ENCODE measurements at places on chromosomes 7 and 10.

DNA sequence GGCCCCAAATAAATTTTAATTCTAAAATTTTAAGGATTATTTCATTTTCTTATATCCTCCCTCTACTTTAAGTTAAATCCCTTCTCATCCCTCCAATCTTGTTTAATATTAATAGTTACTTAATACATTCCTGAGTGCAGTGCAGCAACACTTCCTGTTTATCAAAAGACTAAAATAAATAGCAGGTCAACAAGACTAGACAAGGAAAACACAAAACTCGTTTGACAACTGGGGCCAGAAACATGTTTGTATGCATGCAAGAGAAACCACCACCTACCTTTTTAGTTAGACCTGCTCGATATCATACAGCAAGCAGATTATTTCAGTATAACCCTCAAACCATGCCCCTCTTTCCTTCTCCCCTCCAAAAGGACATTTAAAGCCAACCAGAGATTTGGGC lies 95.8 kb downstream of the PARD3 start:
- no peak for DNase-seq

DNA sequence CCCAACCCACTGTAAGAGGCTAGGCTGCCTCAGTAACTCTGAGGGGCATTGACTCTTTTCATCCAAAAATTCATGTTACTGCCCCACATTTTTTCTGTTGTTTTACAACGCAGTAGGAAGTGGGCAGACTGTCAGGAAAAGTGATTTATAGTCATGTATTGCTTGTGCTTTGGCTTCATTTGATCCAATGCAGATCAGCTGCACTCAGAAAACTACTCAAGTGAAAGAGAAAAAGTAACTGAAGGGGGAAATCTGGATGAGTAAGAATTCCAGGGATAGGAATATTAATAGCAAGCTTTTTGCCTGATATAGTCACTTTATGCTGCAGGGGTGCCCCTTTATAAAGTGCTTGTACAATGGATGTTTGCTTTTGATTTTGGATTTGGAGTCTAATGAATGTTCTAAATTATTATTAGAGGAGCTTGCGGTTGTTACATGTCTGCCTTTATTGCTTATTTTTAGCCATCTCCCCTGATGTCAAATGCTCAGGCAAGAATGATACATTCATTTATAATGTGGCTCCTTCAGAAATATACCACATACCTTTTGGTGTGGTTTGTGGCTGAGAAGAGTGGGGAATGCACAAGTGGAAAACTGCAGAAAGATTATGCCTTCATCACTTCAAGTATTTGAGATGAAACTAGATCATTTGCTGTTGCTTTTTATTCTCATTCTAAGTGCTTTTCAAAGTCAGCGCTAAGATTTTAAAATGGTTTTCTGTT lies 86.1 kb downstream of the EGFR start:
- no peak for DNase-seq

DNA sequence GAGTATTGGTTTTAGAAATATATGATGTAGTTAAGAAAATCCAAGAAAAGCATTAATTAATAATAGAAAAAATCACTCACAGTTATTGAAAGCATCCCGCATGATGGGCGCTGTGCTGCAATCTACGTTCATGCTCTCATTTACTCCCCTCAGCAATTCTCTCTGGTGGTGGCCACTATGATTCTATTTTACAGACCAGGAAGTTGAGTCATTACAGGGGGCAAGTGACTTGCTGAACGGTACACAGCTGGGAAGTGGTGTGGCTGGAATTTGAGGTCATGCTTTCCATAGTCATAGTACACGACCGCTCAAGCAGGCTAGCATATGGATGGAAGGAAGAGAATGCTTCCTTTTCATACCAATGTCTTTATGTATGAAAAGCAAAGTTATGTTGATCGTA lies 117.4 kb downstream of the TES start:
- no peak for DNase-seq

DNA sequence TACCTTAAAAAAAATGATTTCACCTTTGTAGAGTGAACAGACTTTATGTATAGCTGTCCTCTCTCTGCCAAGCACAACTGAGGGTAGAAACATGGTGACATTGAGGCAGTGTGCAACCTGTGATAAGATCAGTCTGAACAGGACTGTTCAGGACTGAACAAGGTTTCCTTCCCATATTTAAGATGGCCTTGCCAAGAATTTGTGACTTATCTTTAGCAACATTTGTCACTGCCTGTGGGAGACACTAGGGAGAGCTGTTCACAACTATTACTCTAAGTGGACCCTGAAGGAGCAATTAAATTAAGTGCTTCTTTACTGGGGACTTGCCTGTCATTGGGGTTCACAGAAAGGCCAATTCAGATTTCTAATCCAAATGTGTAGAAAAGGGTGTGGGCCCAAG lies 6.7 kb downstream of the OR13A1 start:
- DNase-seq: no peak

GRCh38 chr10:112393341-112393740 lies 19.4 kb downstream of the ACSL5 start:
- no peak for DNase-seq

- DNase-seq: no peak
These were observed 62.3 kb downstream of the OSBPL3 start for GRCh38 chr7:24917510-24918239.

GRCh38 chr10:29873941-29874484 lies 185.4 kb downstream of the JCAD start:
- no peak for DNase-seq

DNA sequence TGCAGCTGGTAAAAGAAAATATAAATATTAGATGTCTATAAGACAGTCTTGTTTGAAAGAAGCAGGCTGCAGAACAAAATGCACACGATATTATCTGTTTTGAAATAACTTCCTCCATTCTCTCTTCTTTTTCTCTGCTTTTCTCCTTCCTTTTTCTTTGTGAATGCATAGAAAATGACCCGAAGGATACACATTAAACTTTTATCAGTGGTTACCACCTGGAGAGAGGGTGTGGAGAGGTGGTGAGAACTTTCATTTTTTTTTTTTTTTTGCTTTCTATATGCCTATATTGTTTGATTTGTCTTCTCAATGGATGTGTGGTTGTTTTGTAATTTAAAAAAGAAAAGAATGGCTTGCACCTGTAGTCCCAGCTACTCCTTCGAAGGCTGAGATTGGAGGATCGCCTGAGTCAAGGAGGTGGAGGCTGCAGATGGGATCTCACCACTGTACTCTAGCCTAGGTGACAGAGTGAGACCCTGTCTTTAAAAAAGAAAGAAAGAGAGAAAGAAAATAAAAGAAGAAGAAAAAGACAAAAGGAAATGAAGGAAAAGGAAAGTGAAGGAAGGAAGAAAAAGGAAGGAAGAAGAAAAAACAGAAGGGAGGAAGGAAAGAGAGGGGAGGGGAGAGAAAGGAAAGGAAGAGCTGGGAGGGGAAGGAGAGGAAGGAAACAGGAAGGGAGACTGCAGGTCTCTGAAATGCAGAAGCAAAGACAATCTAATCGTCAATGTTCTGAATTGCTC lies 64.4 kb downstream of the SAMD9 start:
- no peak for DNase-seq

DNA sequence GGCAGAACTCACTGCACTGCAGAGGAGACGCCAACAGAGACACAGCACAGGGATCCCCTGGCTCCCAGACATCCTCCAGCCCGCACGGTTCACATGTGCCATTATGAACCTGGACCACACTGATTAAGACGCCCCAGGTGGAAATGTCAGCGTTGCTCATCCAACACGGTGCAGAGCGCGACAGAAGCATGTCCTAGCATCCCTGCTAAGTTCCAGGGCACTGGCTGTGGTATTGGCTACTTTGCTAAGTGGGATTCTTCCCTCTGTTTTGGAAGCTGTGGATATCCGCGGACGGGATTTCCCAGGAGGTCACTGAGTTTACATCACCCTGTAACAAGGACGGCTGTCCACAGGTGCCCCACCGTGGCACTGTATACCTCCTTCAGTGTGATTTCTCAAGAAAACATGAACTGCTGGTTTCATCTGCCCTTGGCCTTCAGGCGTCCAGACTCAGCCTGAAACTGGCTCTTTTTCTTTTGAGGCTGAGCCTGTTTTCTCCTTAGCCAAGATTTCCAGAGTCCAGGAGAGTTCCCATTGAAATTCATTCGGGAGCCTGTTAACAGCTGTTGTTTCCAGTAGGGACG lies 324.0 kb downstream of the WDR37 start:
- no peak for DNase-seq

GRCh38 chr7:143495851-143496250 lies 18.2 kb downstream of the TAS2R41 start:
- no peak for DNase-seq

- no peak for DNase-seq
These were observed 13.9 kb downstream of the RHBDD2 start for GRCh38 chr7:75892634-75893272.

- no peak for DNase-seq
These were observed 2.9 kb upstream of the CDK14 start for GRCh38 chr7:90593205-90593604.

DNA sequence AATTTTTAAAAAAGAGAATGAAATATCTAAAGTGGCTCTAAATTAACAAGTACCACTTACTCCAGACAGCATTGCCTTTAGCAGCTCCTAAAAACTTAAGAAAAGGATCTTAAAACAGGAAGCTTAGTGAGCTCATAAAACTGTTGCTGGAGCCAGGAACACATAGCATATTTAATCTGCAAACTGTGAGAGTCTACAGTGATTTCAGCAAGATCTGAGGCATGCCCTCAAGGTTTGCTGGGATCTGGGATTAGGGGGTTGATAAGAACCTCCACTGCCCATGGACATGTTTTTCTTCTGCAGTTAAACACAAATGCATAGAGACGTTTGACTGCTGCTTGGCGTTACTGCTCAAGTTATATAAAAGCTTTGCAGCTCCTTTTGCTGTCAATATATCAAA lies 3.8 kb downstream of the GLI3 start:
- DNase-seq: no peak

DNA sequence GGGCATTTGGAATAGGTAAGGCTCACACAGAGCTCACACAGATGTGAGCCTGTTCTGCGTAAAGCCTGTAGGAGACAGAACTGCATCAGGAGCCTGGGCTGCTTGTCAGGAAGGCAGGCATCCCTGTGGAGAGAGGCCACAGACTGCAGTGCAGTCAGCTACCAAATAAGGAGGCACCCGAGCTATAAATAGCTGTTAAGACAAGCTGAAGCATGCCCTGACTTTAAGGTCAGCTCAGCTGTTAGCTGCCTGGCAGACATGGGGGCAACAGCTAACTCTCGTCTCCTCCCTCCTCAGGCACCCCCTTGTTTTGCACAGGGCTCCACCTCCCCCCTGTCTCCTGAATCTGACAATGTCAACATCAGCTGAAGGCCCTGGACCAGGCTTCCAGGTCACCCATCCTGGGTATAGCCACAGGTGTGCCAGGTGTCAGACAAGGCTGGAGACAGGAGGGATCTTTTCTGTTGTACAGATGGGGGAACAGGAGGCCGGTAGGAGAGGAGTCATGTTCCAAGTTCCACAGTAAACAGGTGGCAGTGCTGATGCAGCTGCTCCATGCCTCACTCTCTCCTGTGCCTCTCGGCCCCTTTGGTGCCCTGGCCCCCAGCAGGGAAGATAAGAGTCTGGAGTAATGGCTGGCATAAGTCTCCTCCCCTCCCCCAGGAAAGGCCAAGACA lies 27.6 kb upstream of the MKRN1 start:
- no peak for DNase-seq

- DNase-seq: no peak
These were observed 36.0 kb upstream of the GLI3 start for GRCh38 chr7:42272793-42273665.

- no peak for DNase-seq
These were observed 66.4 kb upstream of the ATRNL1 start for GRCh38 chr10:115026746-115027140.

DNA sequence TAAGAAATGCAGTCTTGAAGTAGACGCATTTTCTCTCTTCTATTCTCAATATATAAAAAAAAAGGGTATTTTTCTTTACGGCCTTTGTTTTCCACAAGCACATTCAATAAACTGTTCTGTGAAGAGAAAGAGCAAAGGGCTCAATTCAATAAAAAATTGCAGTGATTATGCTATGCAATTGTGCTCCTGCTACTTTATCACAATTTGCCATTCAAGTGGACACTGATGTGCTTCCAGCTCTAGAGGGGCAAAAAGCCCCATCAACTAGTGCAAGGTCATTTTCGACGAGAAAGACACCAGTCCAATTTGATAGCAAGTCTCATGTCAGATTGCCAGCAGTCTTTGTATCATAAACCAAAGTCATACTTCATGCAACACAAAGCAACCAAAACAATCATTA lies 82.6 kb upstream of the THSD7A start:
- no peak for DNase-seq

DNA sequence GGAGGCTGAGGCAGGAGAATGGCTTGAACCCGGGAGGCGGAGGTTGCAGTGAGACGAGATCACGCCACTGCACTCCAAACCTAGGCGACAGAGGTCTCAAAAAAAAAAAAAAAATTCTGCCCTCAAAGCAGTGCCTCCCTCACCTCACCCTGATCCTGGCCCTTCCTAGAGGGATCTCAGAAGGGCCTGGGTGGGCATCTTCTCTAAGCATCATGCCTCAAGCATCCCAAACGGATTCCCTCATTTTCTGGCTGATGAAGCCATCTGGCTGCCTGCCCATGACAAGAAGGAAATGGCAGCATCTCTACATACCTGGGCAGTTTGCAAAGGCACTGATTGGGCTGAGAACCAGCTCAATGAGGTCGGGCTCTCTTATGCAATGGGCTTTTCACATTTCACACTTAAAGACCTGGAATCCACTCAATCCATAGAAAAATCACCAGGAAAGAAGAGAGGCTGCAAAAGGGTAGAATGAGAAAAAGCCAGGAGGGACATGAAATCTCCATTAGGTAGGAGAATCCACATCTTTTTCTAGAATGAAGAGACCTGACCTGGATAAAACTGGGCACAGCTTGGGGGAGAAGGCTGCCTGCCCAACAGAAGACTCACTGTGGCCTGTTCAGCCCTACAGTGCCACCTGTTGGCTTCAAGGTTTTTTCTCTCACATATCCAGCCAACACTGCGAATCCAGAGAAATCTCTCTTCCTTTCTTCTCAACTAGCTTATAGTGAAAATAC lies 48.1 kb downstream of the PDLIM1 start:
- DNase-seq: no peak

DNA sequence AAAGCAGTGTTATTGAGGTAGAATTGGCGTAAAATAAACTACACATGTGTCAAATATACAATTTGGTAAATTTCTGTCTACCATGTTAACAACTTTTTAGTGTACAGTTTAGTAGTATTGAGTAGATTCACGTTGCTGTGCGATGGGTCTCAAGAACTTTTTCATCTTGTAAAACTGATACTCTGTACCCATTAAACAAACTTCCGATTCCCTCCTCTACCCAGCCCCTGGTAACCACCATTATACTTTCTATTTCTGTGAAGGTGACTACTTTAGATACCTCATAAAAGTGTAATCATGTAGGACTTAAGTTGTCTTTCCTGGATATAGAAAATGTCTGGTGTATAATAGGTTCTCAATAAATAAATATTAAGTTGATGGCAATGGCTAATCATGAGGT lies 408.5 kb upstream of the POT1 start:
- DNase-seq: no peak

Measured in stimulated activated CD4-positive, alpha-beta T cell treated with anti-CD3 and anti-CD28 coated beads, Interleukin-12 subunit alpha, Interleukin-12 subunit beta, amount 100 ng/mL, for 48 hours (primary cell).